Type B pancreatic cell (in vitro differentiated cells): ENCODE measurements at places on chromosomes 1 and 21.

DNA sequence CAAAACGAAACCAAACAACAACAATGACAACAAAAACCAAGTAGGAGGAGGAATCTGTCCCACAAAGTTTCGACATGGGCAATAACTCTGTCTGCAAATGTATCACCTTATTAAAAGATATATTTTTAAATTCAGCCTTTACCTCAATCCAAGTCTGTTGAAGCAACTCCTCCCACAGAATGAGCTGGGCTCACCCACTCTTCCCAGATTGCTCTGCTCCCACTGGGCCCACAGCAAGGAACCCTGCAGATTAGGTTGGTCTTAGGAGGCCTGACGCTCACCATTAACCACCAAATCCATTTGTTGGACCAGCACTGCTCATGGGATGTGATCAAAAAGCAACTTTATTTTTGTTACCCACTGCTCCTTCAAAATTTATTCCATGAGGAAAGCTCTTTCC, 114.7 kb upstream of the CDC42BPA start:
- DNase-seq: no peak

DNA sequence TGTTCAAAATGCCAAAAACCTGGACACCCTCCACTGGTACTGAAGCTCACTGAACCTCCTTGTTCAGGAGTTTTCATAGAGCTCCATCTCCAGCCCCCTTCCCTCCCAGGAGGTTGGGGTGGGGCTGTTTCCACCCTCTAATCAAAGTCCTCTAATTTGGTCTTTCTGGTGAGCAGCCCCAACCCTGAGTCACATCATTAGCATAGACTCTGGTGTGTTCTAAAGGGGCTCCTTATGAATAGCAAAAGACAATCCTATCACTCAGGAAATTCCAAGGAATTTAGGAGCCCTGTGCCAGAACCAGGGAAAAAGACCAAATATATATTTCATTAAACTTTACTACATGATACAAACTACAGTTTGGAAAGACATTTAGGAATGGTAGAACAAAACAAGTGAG, 13.2 kb upstream of the UBE4B start:
- DNase-seq: no peak

GRCh38 chr1:22978299-22978698, 5.6 kb upstream of the LACTBL1 start:
- DNase-seq: no peak

- DNase-seq: no peak
Measured at GRCh38 chr1:96568639-96569038, 152.9 kb upstream of the PTBP2 start.

GRCh38 chr21:32298658-32299081, at the start of gene MRAP:
Gene MRAP (plus strand): TSS chr21:32298855. CDS start chr21:32298972, 117 bp downstream.
- DNase-seq: no peak

DNA sequence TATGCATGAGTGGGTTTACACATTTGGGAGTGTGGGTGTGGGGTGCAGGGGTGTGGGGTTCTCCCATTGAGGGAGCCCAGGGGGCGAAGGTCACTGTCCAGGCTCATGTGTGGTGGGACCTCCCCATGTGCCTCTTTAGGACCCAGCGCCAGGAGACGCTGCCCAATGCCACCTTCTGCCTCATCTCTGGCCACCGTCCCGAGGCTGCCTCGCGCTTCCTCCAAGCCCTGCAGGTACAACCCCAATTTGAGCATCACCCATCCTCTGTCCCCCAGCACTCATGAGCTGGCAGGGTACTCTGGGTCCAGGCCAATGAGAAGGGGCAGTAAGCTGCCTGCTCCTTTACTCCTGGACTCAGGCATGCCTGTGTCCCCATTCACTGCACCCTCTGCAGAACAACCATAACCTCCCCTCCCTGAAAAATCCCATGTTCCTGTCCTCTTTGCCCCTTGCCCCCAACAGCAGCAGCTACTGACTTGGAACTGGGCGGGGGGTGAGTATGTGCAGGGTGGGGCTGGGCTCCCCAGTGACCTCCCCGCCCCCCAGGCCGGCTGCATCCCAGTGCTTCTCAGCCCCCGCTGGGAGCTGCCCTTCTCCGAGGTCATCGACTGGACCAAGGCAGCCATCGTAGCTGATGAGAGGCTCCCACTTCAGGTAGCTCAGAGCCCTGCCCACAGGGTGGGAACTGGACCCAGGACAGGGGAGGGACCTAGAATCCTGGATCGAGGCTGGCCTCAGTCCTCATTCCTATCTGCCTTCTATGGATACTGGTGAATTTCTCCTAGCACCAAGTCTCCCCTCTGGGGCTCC, 7.7 kb downstream of the EXTL1 start:
- DNase-seq: no peak

- DNase-seq: no peak
Measured at GRCh38 chr1:100101564-100101963, 31.2 kb downstream of the SASS6 start.

- no peak for DNase-seq
Measured at GRCh38 chr1:67427465-67427864, 2.7 kb downstream of the SERBP1 start.

DNA sequence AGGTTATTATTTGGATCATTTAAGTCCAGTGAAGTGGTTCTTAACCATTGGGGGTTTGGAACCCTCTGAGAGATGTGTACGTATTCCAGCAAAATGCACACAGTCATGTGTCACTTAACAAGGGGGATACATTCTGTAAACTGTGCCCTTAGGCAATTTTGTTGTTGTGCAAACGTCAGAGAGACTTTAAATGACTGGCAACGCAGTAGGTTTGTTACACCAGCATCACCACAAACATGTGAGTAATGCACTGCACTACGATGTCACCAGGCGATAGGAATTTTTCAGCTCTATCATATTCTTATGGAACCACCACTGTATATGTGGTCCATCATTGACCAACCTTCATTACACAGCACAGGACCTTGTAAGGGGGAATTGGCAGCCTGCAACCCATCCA, 11.9 kb downstream of the AHCYL1 start:
- DNase-seq: no peak
